Stimulated activated CD4-positive, alpha-beta T cell treated with anti-CD3 and anti-CD28 coated beads, Interleukin-12 subunit alpha, Interleukin-12 subunit beta, amount 100 ng/mL, for 48 hours (primary cell): ENCODE measurements at places on chromosomes 11 and 22.
A peak's percentile ranks its signal among the peaks of the same experiment; 100 is the strongest.

GRCh38 chr11:123233975-123234334 is 38.9 kb upstream of the CLMP start:
- DNase-seq: no peak

DNA sequence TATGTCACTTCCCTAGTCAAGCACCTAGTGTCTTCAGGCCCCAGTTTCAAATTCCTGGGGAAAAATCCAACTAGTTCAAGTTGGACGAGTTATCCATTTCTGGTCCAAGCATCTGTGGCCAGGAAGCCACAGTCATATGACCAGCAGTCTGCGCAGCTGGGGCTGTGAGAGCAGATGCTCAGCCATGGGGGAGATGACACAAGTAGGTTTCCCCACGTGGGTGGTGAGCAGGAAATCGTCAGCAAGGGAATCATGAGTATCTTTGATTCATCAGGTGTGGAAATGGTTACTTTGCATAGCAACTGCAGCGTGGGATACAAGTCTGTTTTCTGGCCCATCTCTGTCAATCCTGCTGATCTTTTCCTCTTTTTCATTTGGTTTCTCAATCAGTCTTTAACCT is 185.3 kb downstream of the C11orf91 start:
- DNase-seq: no peak

GRCh38 chr11:65279741-65280440 is 18.1 kb downstream of the POLA2 start:
- DNase-seq: peak; percentile 44

DNA sequence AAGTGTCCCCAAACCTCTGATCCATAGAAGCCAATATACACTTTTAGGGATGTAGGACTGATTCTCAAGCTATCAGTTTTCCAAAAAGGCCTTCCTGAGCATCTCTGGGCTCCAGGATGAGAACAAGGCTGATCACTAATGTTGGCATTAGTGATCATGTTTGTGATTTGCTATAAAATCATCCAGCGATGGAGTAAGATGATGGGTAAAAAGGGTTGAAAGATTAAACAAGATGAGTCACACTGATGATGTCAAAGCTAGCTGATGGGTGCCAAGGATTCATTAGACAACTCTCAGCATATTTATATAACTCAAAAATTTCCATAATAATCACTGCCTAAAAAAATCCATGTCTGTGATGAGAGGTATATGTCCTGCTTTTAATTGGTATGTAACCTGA is 42.8 kb downstream of the ZNF280B start:
- DNase-seq: no peak

- no peak for DNase-seq
These were observed 8.5 kb upstream of the NAALADL1 start for GRCh38 chr11:65066805-65067291.

GRCh38 chr11:15473954-15474837 is 359.5 kb downstream of the INSC start:
- DNase-seq: no peak

DNA sequence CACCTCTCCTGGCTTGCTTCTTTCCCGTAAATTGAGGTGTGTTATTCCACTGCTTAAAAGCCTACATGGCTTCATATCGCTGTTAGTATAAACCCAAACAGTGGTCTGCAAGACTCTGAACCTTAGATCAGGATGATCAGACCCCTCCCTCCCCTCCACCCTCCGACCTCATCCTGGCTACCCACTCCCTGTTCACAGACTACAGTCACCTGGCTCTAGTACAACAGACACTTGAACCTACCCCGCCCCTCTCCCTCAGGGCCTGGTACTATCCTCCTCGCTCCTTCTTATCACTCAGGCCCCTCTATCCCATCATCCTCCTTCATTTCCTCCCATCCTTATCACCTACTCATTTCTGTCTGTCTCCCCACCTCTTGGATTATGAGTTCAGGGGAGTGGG is 20.1 kb downstream of the PTPRJ start:
- DNase-seq: no peak

DNA sequence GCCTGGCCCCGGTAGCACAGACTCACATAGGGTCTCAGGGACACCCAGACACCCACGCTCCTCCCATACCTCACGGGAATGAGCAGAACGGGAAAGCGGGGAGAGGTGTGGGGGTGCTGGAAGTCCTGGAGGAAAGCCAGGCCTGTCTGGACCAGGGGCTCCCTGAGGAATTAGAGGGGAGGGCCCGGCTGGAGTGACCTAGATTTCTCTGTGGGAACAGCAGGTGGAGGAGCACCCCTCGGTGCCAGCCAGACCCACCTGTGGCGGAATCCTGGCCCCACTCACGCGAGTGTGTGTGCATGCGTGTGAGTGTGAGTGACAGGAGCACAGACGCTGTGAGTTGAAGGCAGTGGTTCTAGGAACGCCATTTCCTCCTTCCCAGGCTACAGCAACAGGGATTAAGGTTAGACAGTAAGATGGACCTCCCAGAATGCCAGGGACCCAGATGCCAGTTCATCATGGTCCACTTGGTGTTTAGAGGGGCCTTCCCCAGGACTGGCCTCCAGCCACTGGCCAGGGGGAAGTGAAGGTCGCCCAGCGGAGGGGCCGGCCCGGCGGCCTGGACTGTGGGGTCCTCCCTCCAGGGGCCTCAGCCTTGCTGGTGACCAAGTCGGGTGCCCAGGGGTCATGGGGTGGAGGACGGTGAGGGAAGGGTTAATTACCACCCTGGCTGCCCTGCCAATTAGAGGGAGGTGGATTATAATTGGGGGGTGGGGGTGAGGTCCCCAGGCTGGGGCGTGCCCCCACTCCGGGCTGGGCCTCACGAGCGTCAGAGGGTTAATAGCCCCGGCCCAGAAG is 1.0 kb downstream of the PKP3 start:
- DNase-seq: no peak

DNA sequence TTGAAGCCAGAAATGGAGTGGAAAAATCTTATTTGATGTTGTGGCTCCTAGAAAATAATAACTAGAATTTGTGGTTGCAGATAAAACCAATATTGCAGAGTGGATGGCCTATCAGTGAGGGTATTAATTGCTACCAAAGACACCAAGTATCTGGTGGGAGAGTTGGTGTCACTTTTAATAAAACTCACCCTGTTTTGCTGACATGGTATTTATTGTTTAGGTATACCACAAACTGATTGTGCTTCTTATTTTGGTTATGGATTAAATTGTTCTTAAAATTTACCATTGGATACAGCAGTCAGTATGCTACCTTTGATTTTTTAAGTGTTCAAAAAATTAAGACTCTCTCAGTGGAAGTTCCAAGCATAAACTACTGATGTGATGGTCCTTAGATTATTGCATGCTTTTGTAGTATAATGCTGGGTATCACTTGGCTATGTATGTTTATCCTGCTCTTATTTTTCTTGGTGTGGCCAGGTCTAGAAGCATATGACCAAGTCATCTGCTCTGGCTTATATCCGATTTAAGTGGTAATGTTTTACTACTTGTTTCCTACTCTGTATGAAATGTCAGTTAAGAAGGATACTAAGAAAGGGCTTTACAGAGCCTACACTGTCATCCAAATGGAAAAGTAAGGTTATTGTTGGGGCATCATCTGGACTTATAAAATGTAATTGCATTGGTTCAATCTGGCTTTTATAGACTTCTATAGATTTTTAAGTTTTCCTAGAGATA is 101.6 kb downstream of the ARHGAP42 start:
- DNase-seq: no peak

GRCh38 chr11:70005107-70005818 is 72.9 kb upstream of the ANO1 start:
- no peak for DNase-seq

DNA sequence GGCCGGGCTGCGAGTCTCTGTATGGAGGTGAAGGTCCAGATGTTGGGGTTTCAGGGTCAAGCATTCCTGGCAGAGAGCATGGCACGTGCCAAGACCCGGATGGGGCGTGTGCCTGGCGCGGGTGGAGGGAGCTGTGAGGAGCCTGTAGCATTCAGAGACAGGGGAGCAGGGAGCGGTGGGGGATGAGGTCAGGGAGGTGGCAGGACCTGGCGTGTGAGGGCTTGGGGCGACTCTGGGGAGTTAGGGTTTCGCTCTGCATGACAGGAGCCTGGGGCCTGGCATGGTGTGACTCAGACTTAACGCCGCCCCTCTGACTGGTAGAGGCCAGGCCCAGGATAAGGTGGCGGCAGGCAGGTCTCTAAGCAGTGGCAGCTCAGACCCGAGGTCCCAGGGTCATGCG is 103.0 kb downstream of the KCNQ1 start:
- no peak for DNase-seq

DNA sequence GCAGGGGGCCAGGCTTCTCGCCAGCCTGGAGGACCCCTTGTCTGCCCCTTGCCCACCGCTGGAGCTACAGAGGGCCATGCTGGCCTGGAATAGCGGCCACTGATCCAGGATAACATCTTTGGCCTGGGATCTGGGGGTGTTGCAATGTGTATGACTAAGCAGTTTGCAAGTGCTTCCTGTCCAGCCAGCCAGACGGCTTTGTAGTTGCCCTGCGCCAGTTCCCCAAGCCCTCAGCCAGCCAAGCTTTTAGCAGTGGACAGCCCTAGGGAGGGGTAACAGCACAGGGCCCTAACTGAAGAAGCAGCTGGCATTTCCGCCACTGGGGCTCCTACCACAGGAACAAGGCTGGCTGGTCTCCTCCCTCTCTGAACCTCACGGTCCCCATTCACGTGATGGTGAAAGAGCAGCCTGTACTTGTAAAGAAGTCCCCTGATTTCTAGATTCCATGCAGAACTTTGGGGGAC is 32.1 kb downstream of the UQCR10 start:
- no peak for DNase-seq

- DNase-seq: no peak
These were observed 14.3 kb downstream of the MTFP1 start for GRCh38 chr22:30439836-30440235.

GRCh38 chr22:36245805-36246356 is 6.6 kb upstream of the APOL2 start:
- DNase-seq: no peak

DNA sequence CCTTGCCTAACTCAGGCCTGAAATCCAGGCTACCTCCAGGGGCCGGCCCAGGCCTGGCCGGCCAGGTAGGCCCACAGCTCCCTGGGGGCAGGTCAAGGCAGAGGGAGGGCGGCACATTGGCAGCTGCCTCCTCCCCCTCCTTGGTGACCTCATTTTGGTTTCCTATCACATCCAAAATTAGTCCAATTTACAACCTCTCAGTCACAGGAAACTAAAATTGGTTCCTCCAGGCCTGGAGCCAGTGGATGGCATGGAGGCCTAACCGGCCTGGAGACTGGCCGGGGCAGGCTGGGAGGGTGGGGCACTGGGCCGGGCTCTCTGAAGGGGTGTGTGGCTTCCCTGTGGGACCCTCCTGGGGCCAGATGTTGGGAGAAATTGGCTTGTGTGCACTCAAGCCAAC is 35.9 kb downstream of the LRRC10B start:
- DNase-seq: no peak

- DNase-seq: no peak
These were observed 299.7 kb upstream of the ANO3 start for GRCh38 chr11:26032241-26032640.

- DNase-seq: no peak
These were observed 94.2 kb upstream of the RTL6 start for GRCh38 chr22:44592126-44592823.

- no peak for DNase-seq
These were observed 13.9 kb upstream of the CELSR1 start for GRCh38 chr22:46551321-46551720.

- no peak for DNase-seq
These were observed 56.1 kb upstream of the EIF3M start for GRCh38 chr11:32527261-32528175.

- DNase-seq: no peak
These were observed 12.3 kb downstream of the TMEM132A start for GRCh38 chr11:60936467-60937143.

DNA sequence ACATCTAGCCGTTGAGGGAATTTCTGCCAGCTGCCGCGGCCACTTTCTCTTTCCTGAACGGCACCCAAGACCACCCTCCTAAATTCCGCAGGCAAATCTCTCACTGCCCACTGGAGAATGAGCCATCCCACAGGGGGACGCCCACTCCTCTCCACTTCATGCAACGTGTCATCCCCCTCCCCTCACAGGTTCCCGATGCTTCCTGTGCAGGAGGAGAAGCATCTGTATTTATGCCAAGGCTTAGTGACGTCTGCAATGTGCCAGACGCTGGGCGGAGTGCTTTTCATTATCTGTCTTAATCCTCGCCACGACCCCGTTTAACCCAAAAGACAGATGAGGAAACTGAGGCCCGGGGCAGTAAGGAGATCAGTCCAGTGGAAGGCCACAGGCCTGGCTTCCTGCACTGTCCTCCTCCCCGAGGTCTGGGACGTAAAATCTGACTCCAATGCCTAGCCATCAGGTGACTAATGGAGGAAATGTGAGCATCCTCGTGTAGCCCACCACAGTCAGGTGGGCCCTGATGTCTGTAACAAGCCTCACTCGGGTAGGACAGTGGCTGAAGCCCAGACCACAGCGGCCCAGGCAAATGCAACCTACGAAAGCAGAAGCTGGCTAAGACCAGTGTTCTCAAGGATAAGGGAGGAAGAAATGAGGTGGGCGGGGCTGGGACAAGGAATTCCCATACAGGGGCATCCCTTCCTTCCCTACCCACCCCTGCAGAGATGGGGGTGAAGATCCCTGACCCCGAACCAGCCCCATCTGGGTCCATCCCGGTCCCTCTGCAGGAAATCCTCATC is 23.1 kb downstream of the MN1 start:
- no peak for DNase-seq

DNA sequence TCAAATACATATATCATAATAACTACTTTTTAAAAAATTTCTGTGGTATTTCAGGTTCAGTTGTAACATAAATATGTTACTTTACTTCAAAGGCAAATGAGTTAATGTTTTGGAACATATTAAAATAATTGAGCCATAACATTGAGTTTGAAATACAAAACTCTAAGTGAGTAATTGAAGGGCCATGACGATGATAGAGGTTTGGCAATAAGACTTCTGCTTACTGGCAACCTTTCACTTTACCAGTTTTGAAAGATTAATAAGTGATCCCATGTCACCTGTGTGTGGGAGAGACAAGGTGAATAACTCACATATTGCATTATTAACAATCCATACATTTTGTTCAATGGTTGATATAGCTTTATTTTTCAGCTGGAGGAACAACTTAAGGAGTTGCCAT is 144.4 kb downstream of the GRIA4 start:
- no peak for DNase-seq
